ENCODE measurements at places on chromosomes 3 and 15.
A peak's percentile ranks its signal among the peaks of the same experiment; 100 is the strongest.

DNA sequence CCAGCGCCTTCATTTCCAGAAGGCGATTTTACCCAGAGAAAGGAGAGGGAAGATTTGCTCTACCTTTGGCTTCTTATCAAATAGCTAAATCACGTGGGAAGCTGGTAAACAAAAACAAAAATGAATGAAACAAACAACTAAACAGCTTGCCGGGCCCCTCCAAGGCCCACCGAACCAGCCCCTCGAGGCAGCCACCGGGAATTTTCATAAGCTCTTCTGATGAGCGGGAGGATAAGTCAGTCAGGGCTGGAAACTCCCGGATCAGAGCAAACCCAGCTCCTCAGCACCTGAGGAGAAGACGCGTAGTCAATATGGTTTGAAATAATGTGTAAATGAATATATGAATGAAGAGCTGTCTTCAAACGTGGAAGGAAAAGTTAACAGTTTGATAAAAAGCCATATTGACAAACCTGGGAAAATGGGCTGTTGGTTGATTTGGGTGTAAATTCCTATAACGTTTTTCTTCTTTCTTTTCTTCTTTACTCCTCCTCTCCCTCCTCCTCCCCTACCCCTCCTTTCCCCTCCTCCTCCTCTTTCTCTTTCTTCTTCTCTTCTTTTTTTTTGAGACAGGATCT lies 10.7 kb downstream of the RPLP1 start:
- DNase-seq, result no peak

DNA sequence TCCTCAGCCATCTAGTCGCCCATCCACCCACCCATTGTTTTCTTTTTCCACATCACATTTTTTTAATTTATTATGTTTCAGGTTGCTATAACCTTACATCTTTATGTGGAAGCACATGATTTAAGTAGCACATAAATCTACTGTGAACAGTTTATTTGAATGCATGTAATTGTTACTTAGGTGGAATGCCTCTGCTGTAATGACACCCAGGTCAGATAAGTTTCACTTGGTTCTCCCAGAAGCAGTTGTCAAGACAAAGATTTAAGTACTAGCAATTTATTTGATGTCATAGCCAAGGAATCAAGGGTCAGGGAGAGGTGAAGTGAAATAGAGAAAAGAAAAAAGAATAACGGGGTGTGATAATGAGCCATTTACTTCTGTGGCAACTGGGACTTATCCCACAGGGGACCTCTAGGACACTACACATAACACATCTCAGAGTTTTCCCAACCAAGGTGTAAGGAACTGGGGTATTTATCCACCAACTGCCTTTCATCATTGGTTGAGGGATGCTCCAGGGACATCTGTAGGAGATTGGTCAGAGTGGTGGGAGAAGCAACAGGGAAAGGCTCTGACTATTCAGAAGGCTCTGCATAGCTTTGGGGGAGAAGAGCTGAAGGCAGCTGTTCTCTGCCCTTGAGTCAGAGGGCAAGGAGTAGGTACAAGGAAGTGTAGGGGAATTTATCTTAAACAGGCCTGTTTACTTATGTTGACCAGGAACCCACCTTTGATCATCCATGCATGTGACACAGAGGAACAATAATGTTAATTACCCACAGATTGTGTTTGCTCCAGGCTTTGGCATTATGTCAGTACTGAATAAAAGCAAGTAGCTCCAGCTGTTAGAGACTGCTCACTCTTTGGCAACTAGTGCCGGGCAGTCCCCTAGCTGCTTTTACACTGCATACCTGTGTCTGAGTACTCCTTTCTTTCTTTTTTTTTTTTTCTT lies 94.8 kb downstream of the CD200R1L start:
- no peak for DNase-seq

- DNase-seq, result no peak
Observed at GRCh38 chr3:126267169-126267975, 87.0 kb upstream of the ALDH1L1 start.

GRCh38 chr15:94655249-94655880 lies 424.0 kb downstream of the MCTP2 start:
- no peak for DNase-seq

- DNase-seq, result no peak
Observed at GRCh38 chr3:139301654-139302053, 42.2 kb upstream of the MRPS22 start.

- DNase-seq, result no peak
Observed at GRCh38 chr15:40256638-40257235, 17.9 kb downstream of the PAK6 start.

- no peak for DNase-seq
Observed at GRCh38 chr3:58574106-58574505, 3.1 kb downstream of the FAM107A start.

GRCh38 chr15:76823890-76824289 lies 81.2 kb downstream of the SCAPER start:
- DNase-seq, result no peak

GRCh38 chr15:29034593-29035335 lies 149.0 kb downstream of the APBA2 start:
- DNase-seq, result no peak

GRCh38 chr3:183555541-183556081 lies at the start of gene KLHL6:
KLHL6 (minus strand) TSS chr3:183555706; CDS start chr3:183555653, 53 bp downstream.
- peak; percentile 49 for DNase-seq

GRCh38 chr3:45477838-45478237 lies 89.5 kb downstream of the LARS2 start:
- no peak for DNase-seq

- DNase-seq, result no peak
Observed at GRCh38 chr15:39139431-39140059, 441.3 kb upstream of the THBS1 start.

GRCh38 chr3:119967353-119968006 lies 126.8 kb downstream of the GSK3B start:
- no peak for DNase-seq

- DNase-seq, result no peak
Observed at GRCh38 chr3:150783316-150783715, 20.3 kb upstream of the SIAH2 start.

DNA sequence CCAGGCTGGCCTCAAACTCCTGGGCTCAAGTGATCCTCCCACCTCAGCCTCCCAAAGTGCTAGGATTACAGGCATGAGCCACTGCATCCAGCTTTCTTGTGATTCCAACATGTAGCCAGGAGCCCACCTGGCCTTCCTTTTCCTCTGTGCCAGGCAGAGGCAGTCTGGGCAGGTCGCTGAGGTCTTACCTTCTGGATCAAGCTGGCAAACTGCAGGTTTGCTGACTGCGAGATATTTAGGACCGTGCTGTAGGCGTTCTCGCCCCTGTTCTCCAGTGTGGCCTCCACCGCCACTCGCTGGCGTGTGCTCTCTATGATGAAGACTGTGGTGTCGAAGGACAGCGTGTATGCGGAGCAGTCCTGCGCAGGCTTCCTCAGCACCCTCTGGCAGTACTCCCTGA lies 42.5 kb downstream of the FEM1B start:
- no peak for DNase-seq

GRCh38 chr3:53259427-53260259 lies 3.8 kb upstream of the TKT start:
- no peak for DNase-seq

- no peak for DNase-seq
Observed at GRCh38 chr15:51853998-51854397, 24.5 kb downstream of the TMOD3 start.

DNA sequence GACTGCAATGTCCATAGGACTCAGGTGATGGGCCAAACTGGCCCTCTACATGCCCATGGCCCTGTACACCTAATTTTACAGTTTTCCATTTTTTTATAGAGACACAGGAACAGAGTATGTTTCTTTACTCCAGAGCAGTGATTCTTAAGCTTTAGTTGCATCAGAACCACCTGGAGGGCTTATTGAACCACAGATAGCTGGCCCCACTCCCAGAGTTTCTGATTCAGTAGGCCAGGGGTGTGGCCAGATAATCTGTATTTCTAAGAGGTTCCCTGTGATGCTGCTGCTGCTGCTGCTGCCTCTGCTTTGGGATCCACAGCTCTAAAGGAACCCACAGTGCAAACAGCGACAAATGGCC lies 5.1 kb downstream of the RBP1 start:
- no peak for DNase-seq

GRCh38 chr15:81254916-81255290 lies 58.2 kb downstream of the IL16 start:
- no peak for DNase-seq

- no peak for DNase-seq
Observed at GRCh38 chr3:10419637-10420232, 85.7 kb downstream of the ATP2B2 start.

DNA sequence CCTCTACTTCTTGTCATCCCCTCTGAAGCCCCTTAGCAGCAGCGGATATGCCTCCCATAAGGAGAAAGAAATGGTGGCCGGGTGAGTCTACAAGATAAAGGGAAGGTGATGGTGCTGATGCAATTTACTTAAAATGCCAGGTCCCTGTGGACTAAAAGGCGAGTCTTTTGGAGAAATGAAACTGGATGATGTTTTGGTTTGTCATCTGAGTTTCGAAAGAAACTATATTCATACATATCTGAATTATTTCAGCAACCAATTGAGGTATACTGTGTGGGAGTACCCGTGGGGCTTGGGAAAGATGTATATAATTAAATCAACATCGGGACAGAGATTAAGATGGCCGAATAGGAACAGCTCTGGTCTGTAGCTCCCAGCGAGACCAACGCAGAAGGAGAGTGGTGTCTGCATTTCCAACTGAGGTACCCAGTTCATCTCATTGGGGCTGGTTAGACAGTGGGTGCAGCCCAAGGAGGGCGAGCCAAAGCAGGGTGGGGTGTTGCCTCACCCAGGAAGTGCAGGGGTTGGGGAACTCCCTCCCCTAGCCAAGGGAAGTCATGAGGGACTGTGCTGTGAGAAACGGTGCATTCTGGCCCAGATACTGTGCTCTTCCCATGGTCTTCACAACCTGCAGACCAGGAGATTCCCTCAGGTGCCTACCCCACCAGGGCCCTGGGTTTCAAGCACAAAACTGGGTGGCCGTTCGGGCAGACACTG lies 210.6 kb upstream of the CHRM5 start:
- no peak for DNase-seq

GRCh38 chr15:73979636-73980035 lies 12.5 kb downstream of the STOML1 start:
- no peak for DNase-seq

- no peak for DNase-seq
Observed at GRCh38 chr3:59714066-59714465, 664.2 kb upstream of the CFAP20DC start.

GRCh38 chr3:42501321-42501680 lies 1.1 kb upstream of the VIPR1 start:
- no peak for DNase-seq

- no peak for DNase-seq
Observed at GRCh38 chr3:72368331-72368975, 479.8 kb downstream of the SHQ1 start.

DNA sequence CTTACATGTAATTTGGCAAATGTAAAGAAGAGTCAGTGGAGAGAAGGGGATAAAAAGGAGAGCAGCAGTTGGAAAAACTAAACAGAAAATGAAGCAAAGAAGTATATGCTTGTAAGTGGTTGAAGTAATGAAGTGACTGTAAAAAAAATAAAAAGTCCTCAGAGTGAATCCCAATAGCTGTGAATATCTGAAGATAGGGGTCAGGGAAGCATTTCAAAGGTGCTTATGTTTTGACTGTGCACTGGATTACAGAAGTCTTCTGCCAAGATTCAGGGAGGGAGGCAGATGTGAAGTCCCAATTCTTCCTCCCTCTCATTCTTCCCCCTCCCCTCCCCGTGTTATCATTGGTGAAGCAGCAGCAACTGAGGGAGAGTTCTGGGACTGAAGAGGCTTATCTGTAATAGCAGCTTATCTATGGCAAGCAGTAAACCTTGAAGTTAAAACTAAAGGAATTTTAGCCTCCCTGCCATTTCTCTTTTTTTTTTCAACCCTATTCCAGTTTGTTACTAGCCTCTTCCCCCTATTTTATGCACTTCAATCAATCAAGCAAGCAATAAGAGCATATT lies 597.9 kb downstream of the IGSF11 start:
- DNase-seq, result no peak

DNA sequence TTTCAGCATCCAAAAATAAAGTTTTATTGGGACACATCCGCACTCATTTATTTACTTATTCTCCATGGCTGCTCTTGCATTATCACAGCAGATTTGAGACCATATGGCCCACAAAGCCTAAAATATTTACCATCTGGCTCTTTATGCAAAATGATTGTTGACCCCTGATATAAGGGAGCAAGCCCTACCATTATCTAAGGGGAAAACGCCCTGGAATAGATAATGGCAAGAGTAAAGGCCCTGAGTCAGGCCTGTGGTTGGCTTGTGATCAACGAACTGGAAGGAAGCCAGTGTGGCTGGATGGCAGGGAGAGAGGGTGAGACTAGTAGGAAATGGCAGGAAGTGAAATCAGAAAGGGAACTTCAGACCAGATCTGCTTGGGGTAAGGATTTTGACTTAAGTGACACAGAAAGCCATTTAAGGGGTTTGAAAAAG lies 24.6 kb upstream of the DMXL2 start:
- no peak for DNase-seq

GRCh38 chr3:20015525-20015924 lies 3.5 kb upstream of the PP2D1 start:
- no peak for DNase-seq

- DNase-seq, result no peak
Observed at GRCh38 chr3:124851136-124851535, 36.0 kb downstream of the ITGB5 start.

DNA sequence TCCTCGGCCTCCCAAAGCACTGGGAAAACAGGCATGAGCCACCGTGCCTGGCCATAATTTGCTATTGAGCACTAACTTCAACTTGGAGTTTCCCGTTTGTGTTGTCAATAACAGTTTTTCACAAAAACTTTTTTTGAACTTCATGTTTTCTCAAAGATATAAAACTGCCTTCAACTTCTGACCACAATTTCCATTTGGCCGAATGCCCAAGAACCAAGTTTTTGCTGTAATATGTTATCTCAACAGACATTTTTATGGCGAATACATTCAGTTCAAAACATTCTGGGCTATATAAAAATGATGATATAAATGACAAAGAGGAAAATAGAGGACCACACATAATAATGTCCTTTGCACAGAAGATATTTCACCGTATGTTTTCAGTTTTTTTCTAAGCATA lies 56.4 kb downstream of the NEDD4 start:
- no peak for DNase-seq

DNA sequence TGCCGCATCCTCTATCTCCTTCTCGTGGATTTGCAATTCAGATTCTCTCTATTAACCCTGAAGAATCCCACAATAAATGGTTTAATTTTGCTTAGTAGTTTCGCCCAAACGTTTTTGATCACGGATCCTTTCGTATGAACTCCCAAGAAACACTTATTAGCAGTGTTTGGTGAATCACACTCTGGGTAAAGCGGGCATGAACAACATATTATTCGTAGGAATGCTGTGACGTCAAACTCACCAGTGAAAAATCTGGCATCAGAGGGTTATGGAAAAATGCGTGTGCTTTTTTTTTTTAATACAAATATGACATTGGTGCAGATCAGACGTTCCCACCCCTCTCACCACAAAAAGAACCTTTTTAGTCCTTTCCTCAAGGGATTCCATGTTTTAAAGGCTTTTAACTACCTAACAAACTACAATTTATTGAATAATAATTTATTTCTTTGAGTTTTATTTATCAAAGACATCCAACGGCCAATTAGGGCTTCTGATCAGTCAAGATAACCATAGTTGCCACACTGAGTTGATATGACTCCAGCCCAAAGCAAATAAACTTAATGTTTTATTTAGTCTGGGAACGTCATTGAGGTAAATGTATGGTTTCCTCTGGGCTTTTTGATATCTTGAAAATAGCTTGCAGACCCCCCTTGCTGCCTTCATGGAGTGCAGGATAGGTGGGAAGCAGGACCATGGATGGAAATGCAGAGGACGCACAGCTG lies 45.5 kb upstream of the CGNL1 start:
- no peak for DNase-seq

- no peak for DNase-seq
Observed at GRCh38 chr15:89870688-89871288, 23.0 kb downstream of the AP3S2 start.

- no peak for DNase-seq
Observed at GRCh38 chr3:117939425-117940027, 1095.1 kb downstream of the IGSF11 start.

Measured in T-helper 17 cell (primary cell).